ENCODE measurements at places on chromosomes 1 and 21. TPM values are rescaled to one million over a fixed set of nuclear protein-coding genes. Genes with fewer than 3 reads are reported as not detected.

DNA sequence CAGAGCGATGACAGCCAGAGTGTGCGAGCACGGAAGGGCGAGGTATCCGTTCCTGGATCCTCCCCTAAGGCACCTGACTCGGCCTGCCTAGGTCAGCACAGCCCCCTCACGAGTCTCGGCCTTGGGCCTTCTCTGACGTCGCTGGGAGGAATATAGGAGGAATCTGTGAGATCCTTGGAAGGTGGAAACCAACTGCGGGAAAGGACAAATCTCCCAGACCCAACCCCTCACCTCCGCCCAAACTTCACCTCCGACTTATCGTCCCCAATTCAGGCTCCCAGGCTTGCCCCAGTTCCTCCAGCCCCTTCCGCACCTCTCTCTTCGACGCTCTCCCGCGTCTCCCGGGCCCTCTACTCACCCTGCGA is 494 bp downstream of the APH1A start:
- peak; percentile 58 for DNase-seq

DNA sequence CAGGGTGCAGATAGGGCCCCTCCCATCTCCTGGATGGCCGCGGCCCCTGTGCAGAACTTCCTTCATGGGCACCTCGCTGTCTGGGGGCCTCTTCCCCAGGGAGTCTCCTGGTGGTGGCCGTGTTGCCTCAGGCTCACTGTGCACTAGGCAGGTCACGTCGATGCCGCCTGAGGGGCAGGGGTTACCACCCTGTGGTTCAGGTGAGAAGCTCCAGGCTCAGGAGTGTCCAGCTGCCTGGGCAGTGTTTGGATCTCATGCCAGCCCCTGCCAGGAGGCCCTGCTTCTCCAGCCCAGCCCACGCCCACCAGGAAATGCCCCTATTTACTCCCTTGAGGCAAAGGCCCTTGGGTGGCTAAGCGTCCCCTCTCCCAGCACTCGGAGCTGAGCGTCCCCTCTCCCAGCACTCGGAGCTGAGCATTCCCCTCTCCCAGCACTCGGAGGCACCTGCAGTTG is 2.1 kb downstream of the ITGB2 start:
- DNase-seq, result peak; percentile 87

The ADAMTS4 gene
- 9.0 TPM for total RNA-seq

The GBP7 gene
- total RNA-seq, result not detected

DNA sequence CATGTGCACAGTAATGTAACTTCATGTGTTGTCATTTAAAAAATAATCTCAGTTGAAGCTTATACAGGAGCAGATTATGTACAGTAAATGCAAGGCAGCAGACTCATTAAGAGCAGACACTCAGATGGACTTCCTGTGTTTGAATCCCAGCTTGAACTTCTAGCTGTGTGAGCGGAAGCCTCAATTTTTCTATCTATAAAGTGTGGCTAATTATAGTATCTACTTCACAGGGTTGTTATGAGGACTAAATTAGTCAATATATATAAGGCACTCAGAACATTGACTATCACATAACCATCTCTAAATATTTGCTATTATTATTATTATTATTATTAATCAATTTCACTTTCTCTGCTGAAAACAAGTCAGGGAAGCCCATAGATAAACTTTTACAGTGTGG is 141.6 kb downstream of the ZP4 start:
- DNase-seq, result no peak

The HTR6 gene
- 0.45 TPM for total RNA-seq

DNA sequence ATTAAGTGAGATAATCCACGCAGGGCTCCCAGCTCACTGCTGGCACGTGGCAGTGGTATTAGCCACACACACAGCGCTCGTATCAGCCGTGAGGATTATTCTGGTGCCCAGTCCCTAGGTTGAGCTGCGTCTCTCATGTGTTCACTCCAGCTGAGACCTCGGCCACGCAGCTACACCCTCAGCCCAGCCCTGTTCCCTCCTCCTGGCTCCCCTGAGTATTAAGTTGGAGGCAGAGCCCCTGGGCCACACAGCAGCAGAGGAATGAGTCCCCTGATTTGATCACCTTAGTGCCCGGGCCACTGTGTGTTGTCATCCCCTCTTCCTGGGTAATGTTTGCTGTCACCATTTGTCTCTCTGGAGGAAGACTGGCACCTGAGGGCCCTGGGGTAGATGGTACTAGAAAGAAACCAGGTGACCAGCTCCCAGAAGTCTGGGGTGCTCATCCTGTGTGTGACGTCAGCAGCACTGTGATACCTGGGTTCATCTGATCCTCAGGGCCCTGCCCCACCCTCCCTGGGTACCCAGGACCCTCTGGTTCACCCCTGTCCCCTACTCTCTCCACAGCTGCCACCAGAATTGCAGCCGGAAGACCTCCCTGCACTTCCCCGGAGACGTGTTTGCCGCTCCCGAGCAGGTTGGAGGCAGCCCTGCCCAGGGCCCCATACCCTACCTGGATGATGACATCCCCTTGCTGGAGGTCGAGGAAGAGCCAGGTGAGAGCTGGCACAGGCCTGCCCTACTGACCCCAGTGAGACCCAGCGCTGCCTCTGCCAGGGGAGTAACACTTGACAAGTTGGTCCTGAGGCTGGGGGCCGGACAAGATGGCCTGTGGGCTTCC is 40.1 kb downstream of the DISP3 start:
- DNase-seq, result peak; percentile 35

DNA sequence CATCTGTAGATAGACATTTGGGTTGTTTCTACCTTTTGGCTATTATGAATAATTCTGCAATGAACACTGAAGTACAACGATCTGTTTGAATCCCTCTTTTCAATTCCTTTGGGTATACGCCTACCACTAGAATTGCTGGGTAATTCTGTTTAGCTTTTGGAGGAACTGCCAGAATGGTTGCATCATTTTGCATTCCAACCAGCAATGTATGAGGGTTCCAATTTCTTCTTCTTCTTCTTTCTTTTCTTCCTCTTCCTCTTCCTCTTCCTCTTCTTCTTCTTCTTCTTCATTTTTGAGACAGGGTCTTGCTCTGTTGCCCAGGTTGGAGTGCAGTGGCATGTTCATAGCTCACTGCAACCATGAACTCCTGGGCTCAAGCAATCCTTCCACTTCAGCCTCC is 13.8 kb upstream of the THEM5 start:
- DNase-seq, result no peak

The IGSF8 gene
- total RNA-seq, result 89.5 TPM

GRCh38 chr1:28926629-28927265 is 12.4 kb downstream of the EPB41 start:
- DNase-seq, result no peak

DNA sequence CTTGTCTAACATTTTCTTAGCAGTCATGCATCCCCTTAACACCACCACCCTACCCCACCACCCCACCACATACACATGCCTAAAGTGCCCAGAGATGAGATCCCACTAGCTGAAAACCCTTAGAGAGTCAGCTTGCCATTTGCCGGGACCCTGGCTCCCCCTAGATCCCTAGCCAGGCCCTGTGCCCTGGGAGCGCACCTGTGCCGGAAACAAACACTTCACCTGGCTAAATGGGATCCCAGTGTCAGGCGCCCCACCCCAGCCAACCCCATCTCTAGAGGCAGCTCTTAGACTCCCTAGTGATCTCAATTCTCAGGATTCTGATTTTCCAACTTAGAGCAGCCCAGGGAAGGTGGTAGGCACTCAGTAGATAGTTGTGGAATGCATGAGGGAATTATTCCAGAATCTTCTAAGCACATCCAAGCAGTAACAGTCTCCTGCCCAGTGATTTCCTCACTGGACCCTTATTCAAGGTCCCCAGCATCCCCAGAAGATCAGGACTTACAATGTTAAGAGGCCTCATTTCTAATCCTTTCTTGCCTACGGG is 105.2 kb downstream of the LAMC2 start:
- DNase-seq, result no peak

- no peak for DNase-seq
These were observed 165.6 kb downstream of the DUSP10 start for GRCh38 chr1:221576268-221576667.

GRCh38 chr1:230048322-230048721 is 18.7 kb upstream of the GALNT2 start:
- DNase-seq, result no peak

- DNase-seq, result no peak
These were observed 221.5 kb downstream of the GRIK1 start for GRCh38 chr21:29718081-29718815.

The RGS4 gene
- total RNA-seq, result 1.0 TPM

- no peak for DNase-seq
These were observed 10.7 kb downstream of the RIPK4 start for GRCh38 chr21:41755934-41756773.

DNA sequence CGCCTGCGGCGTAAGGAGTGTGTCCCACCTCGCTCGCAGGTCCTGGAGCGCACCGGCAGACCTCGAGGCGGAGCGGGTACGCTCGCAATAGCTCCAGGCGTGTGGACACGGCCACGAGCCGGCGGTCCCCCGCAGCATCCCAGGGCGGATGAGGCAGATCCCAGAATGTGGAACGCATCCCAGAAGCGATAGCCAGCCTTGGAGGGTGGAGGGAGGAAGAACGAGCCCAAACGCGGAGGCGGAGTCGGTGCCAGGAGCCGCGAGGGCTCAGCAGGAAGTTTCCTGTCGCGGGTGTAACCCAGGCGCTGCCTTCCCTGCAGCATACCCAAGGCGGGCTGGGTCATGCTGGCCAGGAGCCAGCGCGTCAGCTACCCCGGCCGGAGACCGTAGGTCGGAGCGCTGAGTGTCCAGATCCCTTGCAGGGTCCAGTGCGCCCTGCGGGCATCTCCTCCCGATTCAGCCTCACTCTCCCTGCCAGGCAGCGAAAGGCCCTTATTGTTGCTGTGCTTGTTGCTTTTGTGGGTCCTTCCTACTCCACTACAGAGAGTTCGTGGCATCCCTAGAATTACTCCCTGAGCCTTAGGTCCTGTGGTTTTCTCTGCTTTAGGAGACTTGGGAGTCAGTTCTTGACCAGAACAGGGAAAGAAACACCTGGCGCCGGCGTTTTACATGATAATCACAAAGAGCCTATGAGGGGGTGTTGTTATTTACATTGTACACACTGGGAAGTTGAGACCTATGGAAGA is 27.7 kb downstream of the STYXL2 start:
- peak; percentile 81 for DNase-seq

The HNRNPCL1 gene
- total RNA-seq, result not detected

DNA sequence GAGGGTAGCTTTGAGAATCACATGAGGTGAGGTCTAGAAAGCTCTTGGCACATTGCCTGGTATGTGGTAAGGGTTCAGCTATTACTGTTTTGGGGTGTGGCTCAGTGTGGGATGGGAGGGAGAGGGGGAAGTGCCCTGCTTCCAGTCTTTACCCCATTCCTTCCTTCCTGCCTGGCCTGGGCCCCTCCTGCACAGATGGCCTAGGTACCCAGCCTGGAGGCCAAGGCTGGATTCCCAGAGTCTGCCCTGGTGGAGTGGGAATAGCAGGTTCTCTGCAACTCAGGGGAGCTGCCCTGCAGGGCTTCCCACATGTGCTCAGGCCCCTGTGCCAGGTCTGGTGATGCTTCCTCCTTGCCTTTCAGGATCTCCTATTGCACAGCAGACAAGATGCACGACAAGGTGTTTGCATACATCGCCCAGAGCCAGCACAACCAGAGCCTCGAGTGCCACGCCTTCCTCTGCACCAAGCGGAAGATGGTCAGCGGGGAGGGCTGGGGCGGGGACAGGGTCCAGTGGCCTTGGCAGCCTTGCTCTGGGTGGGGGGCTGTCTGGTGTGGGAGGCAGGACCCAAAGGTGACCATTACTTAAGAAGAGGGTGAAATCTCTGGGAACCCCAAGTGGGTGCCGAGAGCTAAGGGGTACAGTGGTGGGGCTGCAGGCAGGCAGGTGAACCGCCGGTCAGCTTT is 13.5 kb downstream of the LDLRAP1 start:
- DNase-seq, result no peak

The HPCAL4 gene
- total RNA-seq, result not detected

The SLAMF7 gene
- not detected for total RNA-seq

GRCh38 chr1:29960156-29960755 is 723.9 kb downstream of the PTPRU start:
- no peak for DNase-seq

- DNase-seq, result no peak
These were observed 38.7 kb upstream of the LRRC8C start for GRCh38 chr1:89594096-89594740.

DNA sequence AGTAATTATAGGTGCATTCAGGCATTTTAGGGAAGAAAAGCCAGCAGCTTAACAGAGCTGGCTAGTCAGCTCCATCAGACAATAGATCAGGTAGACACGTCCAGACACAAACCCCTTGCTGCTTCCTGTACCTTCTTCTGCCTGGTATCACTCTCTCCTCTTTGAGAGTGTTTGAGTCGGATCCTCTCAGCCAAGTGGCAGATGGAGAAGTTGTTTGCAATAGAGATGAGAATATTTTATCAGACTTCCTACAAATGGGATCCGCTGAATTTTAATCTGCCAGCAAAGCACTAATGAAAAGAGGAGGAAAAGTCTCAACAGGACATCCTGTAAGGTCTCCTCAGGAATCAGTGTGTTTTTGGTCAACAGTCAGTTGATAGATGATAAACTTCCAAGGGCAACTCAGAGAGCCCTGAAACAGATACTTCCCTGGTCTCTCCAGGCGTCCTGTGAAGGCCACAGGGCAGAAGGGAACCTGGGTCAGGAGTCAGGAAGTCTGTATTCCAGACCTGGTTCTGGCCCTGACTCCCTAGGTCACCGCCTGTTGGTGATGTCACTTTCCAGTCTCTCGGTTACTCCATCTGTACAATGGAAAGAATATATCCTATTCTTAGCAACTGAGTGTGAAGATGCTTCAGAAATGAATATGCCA is 62.1 kb upstream of the PROX1 start:
- no peak for DNase-seq

The STUM gene
- total RNA-seq, result 0.14 TPM

- no peak for DNase-seq
These were observed 91.1 kb downstream of the SSBP3 start for GRCh38 chr1:54315099-54315498.

The AXDND1 gene
- 0.76 TPM for total RNA-seq

- DNase-seq, result no peak
These were observed 75.0 kb upstream of the GUCA2A start for GRCh38 chr1:42239555-42239954.

GRCh38 chr1:169741666-169742394 is 8.0 kb upstream of the SELE start:
- DNase-seq, result no peak

- DNase-seq, result no peak
These were observed 101.4 kb downstream of the PLXNA2 start for GRCh38 chr1:208142590-208143382.

DNA sequence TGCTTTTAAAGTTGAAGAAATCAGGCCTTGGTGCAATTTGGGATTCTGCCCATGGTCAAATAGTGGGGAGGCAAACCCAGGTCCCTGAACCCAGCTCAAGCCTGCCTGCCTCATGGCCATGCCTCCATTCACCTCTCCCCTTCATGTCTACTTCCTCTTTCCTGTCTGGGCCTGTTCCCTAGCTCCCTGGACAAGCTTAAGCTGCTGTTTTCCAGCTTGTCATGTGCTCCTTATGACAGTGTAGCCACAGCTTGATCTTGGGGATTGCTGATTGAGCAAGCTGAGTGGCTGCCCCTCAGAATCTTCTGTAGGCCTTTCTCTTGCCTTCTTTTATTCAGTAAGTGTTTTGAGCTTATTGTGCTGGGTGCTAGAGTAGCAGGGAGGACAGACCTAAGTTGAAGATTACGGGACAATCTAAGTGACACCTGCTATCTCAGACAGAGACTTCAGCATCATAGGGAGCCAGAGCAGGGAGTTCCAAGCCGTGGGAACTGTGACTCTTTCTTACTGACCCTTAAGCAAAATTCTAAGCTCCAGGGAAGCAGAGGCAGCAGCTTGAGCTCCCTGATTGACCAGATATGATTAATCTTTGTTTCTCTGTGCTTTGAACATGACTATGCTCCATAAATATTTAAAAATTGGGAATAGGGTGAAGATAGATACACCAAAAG is 520 bp upstream of the MR1 start:
- no peak for DNase-seq

GRCh38 chr1:93338387-93339146 is 7.1 kb upstream of the DR1 start:
- DNase-seq, result no peak

Data from H7 (cell line).